ENCODE measurements at places on chromosomes 3 and 15. TPM values are rescaled to one million over a fixed set of nuclear protein-coding genes. Genes with fewer than 3 reads are reported as not detected.

Gene PLSCR2
- total RNA-seq = not detected

Gene GPR149
- not detected for total RNA-seq

Gene SENP5
- total RNA-seq = 73.3 TPM

Gene ADPRH
- total RNA-seq = 2.9 TPM

Gene SI
- total RNA-seq = not detected

Gene DAPK2
- total RNA-seq = 56.4 TPM

Gene HEMK1
- total RNA-seq = 17.0 TPM

Gene FBXL22
- total RNA-seq = not detected

Gene GOLGA6L4
- total RNA-seq = 0.15 TPM

Gene PTH1R
- total RNA-seq = not detected

Gene LSAMP
- total RNA-seq = not detected

Gene MESP2
- total RNA-seq = not detected

Gene SLC28A1
- total RNA-seq = not detected

Gene DNAH12
- 0.43 TPM for total RNA-seq

Gene SSR3
- 197 TPM for total RNA-seq

Gene RTP1
- not detected for total RNA-seq

Gene GOLGA8T
- total RNA-seq = not detected

Gene HGD
- total RNA-seq = not detected

Gene CD80
- not detected for total RNA-seq

Gene DUOX2
- total RNA-seq = 0.07 TPM

Gene SLC38A3
- total RNA-seq = not detected

Gene EXD1
- not detected for total RNA-seq

Gene FHIT
- not detected for total RNA-seq

Gene VGLL3
- not detected for total RNA-seq

Gene ZWILCH
- total RNA-seq = 20.8 TPM

Gene TRH
- not detected for total RNA-seq

Gene SLC12A1
- not detected for total RNA-seq

Gene UPK1B
- not detected for total RNA-seq

Gene ZFAND6
- total RNA-seq = 114 TPM

Gene ANKRD34C
- 0.93 TPM for total RNA-seq

Gene ACOX2
- total RNA-seq = not detected

Gene ADAMTSL3
- total RNA-seq = not detected

Gene RARB
- total RNA-seq = not detected

Gene SPG11
- 123 TPM for total RNA-seq

Gene ADGRG7
- total RNA-seq = not detected

Gene SPESP1
- not detected for total RNA-seq

Gene AADACL2
- not detected for total RNA-seq

Gene ALDH1A3
- not detected for total RNA-seq

Gene APOD
- total RNA-seq = not detected

Gene ACP3
- total RNA-seq = 0.36 TPM

Gene CHDH
- not detected for total RNA-seq

Gene CCDC80
- total RNA-seq = not detected

Gene THRB
- total RNA-seq = not detected

Gene FANCD2
- 33.0 TPM for total RNA-seq

Gene LRRC31
- not detected for total RNA-seq

Gene ROPN1B
- not detected for total RNA-seq

Gene KBTBD13
- total RNA-seq = not detected

Gene GABRG3
- not detected for total RNA-seq

Gene KLHL40
- not detected for total RNA-seq

Gene STRIT1
- not detected for total RNA-seq

Gene WDR72
- total RNA-seq = not detected

Gene TYRO3
- 0.37 TPM for total RNA-seq

Gene PLAAT1
- total RNA-seq = not detected

Gene TMEM207
- not detected for total RNA-seq
